ENCODE measurements at places on chromosomes 2 and 18.

DNA sequence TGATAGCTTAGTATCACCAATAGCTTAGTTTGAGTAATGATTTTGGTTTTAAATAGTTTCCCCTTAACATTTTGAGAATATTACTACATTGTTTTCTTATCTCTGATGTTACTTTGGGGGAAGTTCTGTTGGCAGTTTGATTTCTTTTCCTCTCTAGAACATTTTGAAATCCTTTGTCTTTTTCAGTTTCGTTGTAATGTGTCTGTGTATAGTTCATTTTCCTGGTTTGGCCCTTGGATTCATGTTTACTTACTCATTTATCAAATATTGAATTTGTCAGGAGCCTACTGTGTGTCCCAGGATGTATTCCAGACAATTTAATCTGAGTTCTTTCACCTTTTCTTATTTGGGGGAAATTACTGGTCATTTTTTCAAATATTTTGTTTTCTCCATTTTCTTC, 16.7 kb downstream of the ANKRD12 start:
- DNase-seq, result no peak

GRCh38 chr2:170245312-170245711, 67.4 kb downstream of the MYO3B start:
- DNase-seq, result no peak

DNA sequence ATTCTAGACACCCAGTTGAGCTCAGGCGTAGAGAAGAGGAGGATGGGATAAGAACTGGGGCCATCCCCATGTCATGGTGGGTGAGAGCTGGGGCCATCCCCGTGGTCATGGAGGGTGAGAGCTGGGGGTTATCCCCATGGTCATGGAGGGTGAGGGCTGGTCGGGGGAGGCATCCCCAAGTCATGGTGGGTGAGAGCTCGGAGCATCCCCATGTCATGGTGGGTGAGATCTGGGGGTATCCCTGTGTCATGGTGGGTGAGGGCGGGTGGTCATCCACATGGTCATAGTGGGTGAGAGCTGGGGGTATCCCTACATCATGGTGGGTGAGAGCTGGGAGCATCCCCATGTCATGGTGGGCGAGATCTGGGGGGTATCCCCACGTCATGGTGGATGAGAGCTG, 52.5 kb downstream of the IL1RL2 start:
- no peak for DNase-seq

GRCh38 chr2:172664766-172665165, 70.9 kb upstream of the RAPGEF4 start:
- no peak for DNase-seq

DNA sequence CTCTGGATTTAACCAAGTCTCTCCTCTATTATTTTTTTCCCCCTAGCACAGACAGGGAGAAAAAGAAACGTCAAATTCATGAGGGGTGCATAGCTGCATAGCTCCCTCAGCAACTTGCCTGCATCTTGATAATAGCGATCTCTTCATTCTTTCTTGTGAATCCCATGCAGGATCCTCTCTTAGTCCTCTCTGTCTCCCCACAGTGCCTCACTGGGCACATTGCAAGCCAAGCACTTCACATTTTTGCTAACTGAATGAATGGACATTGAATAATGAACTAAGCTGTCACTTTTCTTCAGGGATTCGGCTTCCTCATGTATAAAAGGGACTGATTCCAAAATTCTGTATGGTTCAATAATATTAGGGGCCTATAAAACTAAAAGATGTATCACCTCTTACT, 2.9 kb upstream of the EPB41L3 start:
- DNase-seq, result peak; percentile 20

DNA sequence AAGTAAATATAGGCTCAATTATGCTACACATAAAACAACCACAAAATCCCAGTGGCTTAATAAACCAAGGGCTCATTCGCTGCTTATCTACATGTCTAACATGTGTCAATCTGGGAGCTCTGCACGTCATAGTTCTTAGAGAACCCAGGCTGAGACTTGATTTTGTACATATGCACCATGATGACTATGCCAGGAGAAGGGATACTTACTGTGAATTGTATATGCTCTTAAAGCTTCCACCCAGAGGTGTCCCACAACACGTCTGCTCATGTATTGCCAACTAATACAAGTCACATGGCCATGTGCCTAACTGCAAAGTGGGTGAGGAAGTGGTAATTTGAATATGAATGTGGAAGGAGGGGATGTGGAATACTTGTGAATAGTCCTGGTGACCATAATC, 262.1 kb downstream of the CPS1 start:
- no peak for DNase-seq

DNA sequence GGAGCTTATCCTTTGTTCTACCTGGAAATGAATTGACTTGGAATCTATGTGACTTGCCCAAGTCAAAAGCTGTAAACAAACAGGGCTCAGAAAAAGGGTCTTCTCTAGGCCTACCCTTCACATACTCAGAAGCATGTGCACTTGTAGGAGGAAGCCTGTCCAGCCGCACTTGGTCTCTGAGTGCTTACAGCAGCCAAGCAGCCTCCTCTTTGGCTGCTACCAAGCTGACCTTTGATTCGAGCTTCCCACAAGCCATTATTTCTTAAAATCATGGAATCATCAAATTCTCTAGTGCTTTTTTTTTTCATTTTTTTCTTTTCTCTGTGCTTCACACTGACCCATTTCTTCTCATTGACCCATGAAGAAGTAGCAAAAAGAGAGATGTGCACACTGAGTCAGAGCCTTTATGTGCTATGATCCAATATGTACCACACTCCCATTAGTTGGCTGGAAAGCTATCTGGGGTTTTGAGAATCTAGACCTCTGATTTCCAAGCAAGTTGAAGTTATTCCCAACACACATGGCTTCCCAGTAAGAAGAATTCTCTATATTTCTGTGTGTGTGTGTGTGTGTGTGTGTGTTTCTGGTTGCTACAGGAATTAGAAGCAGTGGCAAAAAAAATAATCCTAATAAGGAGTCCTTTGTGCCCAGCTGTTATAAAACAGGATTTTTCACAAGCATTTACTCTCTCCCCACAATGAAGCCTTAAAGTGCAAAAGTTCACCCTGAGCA, 550.3 kb upstream of the TNP1 start:
- DNase-seq, result no peak

DNA sequence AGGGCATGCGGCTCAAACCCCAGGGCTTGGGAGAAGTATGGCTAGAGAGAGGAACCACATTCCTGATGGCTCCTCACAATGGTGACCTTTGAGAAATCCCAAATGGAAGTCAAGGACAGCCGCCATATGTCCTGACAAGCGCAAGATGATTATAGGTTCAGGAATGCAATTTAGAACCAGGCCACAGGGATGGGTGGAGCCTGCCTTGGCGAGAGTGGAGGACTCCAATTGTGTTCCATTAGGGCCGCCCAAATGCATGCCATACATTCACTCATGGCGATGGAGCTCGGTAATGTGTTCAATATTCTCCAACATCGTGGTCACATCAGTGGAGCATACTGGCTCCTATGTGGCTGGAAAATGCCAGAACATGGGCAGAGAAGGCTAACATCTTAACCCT, 662.9 kb upstream of the ID2 start:
- DNase-seq, result no peak

GRCh38 chr2:181309586-181309985, 147.6 kb upstream of the ITGA4 start:
- no peak for DNase-seq

DNA sequence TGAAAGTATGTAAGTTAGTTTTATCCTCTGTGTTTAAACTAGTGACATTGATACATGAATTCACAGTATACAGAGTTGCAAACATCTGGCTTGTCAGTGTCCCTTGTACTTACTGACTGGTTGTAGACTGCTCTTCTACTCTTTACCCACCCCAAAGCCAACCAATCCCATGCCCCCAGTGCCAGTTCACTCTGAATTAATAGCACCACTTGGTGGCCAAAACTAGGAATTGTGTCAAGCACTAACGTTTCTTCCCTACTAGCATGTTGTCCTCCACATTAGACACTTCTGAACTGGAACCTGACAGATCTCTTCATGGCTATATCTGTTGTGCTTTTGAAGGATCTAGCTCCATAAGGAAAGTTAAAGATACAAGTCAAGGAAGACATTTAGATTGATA, 27.2 kb upstream of the OTX1 start:
- DNase-seq, result no peak

DNA sequence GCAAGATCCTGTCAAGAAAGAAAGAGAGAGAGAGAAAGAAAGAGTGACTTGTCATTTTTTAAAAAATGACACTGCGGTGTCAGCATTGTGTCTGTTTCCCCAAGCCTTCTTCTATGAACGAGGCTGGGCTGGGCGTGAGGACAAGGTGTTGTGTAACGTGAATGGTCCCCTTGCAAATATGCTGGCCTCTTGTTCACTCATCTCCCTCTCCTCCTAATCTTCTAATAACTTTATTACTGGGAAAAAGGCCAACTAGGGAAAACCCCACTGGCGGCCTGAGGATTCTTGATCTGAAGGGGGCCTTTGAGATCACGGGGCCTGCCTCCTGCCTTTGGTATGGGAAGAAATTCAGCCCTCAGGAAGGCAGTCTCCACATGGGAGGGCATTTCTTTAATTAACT, 163.1 kb downstream of the MIB1 start:
- DNase-seq, result no peak

All from left kidney (tissue), 8 donors.